Kidney epithelial cell (primary cell): ENCODE measurements at places on chromosomes 7 and 10. TPM values are rescaled to one million over a fixed set of nuclear protein-coding genes. Genes with fewer than 3 reads are reported as not detected.

DNA sequence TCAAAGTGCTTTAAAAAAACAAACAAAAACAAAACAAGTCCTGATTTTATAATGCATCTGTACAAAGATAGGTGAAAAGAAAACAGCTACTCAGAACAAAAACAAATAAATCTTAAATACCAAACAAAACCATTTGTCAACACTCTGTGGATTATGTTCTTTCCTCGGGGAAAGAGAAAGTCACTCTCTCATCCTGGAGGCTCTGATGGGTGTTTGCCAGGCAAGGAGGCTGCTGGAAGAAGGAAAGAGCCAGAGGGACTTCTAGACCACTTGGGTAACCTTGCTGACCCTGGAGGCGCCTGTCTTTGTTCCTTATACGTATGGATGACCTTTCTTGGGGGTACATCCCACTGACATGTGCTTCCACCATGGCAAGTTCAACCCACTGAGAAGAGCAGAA lies 92.8 kb downstream of the ZRANB1 start:
- DNase-seq: no peak

DNA sequence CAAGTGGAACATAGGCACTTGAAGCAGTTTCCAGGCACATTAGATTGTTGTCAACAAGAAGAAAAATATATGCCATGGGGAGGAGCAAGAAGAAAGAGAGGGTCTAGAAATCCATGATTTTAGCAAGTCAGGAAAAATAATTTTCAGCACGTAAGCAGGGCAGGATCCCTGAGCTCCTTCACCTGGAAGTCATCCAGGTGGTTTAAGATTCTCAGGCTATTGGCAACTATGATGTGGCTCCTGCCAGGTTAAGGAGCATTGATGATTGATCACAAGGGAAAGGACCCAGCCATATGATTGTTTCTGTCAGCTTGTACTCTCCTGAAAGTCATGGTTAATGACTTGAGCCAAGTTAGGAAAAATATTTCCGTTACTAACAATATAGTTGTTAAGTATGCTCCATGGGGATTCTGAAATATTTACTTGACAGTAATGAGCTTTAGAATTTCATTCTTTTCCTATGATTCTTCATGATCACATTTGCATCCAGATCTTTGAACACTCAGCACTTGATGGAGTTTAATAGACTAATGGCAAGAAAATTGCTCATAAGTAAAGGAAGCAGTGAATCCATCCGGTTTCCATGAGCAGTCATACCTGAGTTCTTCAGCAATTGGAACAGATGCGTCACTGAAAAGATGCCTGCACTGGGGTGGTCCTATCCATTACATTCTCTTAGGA lies 209.1 kb downstream of the BICC1 start:
- DNase-seq: no peak

GRCh38 chr10:104434601-104435000 lies 81.0 kb downstream of the CFAP58 start:
- no peak for DNase-seq

DNA sequence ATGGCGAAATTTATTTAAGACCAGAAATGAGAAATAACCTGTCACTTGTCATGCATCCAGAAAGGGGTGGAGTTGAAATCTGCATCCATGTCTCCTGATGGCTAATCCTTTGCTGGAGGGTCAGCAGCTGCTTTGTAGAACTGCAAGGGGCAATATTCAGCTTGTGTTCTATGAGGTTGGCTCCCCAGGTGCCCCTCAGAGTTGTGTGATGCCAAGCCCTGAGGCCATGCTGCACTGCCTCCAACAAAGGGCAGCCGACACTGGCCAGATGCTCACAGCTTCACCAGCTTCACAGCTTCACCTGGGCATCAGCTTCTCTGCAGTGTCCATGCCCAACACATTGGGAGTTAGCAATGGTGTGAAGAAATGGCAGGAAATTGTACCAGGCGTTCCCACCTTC lies 64.0 kb upstream of the TMEM72 start:
- no peak for DNase-seq

The CTNNA3 gene
- under 0.01 and 0.79 TPM in 2 replicates for total RNA-seq

- DNase-seq: no peak
Observed at GRCh38 chr10:70829543-70829942, 13.8 kb downstream of the SGPL1 start.

GRCh38 chr10:113005380-113005779 lies 55.3 kb downstream of the TCF7L2 start:
- no peak for DNase-seq

DNA sequence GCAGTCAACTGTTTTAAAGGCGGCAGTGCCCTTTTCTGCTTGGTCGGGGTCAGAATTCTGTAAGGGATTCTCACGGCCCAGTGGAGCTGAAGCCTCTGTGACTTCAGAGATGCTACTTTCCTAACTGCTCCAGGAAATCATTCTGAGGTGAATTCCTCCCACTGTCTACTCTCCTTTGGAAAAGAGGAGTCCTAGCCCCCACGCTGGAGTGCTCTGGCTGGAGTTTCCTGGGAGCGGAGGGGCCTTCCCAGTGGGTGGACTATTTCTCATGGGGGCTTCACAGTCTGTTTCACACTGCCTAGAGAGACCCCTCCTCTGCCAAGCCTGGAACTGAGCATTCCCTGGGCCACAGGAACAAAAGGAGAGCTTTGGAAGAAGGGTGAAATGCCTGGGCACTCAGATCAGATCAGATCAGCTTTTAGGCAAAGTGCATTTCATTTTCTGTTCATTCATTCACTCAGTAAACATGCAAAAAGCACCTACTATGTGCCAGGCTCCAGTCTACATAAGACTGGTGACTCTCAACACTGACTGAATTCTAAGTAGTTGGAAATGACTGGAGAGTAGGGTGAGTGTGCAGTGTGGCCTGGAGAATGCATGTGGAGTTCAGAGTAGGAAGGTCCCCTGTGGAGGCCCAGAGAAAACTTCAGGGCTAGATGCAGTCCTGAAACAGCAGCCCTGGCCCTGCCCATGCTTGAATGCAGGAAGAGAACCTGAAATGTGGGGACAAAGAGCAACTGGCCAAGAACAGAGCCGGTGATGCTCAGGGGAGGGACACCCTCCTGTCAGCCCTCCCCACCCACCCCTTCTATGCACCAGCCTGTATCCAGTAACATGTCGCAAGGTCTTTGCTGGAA lies 12.2 kb downstream of the ZNF488 start:
- DNase-seq: no peak

- no peak for DNase-seq
Observed at GRCh38 chr10:129169115-129169514, 297.9 kb upstream of the MGMT start.

The NPTX2 gene
- total RNA-seq: 0.34 and 0.46 TPM in 2 replicates

DNA sequence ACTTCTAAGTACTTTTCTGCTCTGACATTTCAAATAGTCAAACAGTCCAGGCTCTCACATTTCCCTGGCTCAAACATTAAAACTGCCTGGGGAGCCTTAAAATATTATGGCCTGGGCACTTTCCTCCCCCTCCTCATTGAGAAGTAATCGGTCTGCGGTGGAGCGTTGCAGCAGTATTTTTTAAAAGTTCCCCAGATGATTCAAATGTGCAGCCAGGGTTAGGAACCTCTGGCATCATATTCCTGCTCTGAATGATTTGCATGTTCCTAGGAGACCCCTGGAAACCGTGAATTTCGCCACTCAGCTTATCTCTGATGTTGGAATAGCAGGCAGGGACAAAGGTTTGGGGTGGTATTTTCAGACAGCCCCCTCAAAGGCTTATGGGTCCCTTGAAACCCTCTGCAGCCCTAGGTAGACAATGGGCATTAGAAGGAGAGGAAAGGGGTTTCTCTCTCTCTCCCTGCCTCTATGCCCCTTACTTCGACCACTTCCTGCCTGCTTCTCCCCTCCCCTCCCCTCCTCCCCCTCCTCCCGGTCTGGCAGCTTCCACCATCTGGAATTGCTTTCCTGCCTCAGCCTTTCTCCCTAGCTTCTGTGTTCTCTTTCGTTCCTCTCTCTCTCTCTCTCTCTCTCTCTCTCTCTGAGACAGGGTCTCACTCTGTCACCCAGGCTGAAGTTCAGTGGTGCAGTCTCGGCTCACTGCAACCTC lies 622.2 kb downstream of the GALNT17 start:
- no peak for DNase-seq

GRCh38 chr7:70032649-70033048 lies 434.4 kb downstream of the AUTS2 start:
- no peak for DNase-seq

GRCh38 chr10:29553544-29554250 lies 81.1 kb downstream of the SVIL start:
- DNase-seq: no peak

DNA sequence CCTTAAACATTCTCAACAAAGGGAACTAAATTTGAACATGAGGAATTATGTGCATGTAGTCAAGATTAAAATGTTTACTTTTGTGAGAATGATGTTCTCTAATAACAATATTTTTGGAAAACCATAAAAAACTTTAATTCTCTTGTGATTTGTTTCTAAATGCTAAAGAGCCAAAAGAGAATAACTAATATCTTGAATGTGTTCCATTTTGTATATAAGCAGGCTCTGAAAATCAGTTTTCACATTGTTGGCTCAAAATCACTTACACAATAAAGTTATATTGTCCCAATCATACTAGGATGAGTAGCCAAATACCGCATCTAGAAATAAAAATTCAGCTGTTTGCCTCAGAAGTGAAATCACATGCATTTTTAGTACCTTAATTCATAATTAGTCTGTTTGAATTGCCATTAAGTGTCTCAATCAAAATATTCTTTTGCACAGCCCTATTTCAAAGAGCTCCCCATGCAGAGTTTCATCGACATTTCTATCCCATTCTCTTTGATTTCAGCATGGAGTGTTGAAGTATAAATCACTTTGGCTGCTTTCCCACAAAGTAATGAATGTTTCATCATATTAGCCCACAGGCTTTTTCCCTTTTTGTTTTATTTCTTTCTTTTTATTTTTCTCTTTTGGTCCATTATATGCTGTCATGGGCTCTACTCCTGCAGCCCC lies 420.3 kb upstream of the POM121L12 start:
- no peak for DNase-seq

GRCh38 chr7:5582532-5582935 lies 158.9 kb upstream of the TNRC18 start:
- no peak for DNase-seq

DNA sequence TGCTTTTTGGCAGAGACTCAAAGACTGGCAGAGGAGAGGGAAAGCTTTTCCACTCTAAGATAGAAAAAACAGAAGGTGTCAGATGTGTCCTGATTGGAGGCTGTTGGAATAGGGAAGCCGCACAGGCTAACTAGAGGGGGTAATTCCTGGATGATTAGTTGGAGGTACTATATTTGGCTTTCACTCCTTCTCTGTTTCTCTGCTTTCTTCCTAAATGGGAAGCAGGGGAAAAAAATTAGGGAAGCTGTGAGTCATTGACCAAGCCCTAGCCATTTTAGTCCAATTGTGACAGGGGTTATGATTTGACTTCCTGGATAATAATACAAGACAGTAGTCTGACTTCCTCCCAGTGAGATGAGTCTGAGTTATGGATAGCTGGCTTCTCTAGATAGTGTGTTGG lies 475.2 kb upstream of the CELF2 start:
- no peak for DNase-seq

The NEUROG3 gene
- not detected in 2 replicates for total RNA-seq

GRCh38 chr10:118500477-118501104 lies 94.9 kb downstream of the PRLHR start:
- DNase-seq: no peak

The TEX36 gene
- not detected in 2 replicates for total RNA-seq

The TUBAL3 gene
- total RNA-seq: 0.34 and 0.46 TPM in 2 replicates

GRCh38 chr10:1057106-1057657 lies 997 bp downstream of the WDR37 start:
- DNase-seq: no peak

GRCh38 chr10:4609251-4609650 lies 216.8 kb upstream of the AKR1E2 start:
- no peak for DNase-seq
